ENCODE measurements at places on chromosomes 12 and 14.

DNA sequence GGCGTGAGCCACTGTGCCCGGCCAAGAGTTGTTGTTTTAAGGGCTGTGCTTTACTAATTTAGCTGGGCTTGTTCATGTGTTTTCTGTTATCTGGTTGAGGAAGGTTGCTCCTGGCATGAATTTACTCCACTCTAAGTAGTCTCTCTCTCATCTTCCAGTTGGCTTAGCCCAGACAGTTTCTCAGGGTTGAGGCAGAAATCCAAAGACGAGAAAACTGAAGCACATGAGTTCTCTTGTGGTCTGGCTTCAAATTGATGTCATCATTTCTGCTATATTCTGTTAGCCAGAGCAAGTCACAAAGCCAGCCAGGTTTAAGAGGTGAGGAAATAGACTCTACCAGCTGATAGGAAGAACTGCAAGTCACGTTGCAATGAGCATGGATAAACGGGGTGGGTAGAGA is 57.9 kb downstream of the E2F7 start:
- no peak for DNase-seq

DNA sequence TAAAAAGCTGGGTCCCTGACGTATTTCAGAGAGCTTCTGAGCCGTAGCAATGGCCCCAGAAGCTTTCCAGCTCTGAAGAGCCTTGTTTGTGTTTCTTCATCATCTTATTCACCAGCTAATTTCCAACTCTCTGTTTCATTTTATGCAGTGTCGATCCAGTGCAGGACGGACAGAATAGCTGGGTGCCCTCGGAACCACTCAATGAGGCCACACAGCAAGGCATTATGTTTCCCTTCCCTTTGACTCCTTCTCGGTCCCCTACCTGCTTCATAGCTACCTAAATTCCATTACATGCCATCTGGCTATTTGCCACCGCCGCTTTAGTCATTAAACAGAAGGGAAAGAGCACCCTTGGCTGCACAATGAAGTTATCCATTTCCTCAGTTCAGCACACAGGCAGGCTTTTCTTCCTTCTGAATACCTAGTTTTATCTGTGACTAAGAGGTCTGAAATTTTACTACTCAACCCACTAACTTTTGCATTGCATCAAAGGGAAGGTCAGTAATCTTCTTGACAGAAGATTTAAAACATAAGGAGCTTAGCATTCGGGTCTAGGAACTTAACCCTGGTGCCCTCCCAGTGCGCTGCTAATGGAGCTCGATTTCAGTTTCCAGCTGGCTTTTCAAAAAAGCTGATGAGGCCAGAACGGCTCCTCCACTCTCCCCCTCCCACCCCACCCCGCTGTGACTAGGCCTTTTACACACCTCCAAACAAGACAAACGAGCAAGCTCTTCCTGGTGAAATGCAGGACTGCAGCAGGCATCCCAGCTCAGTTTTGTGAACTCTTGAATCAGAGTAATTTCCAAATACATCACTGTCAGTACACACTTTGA is 176.8 kb downstream of the GXYLT1 start:
- no peak for DNase-seq

GRCh38 chr12:104649217-104649824 is 192.6 kb downstream of the CHST11 start:
- DNase-seq = no peak

DNA sequence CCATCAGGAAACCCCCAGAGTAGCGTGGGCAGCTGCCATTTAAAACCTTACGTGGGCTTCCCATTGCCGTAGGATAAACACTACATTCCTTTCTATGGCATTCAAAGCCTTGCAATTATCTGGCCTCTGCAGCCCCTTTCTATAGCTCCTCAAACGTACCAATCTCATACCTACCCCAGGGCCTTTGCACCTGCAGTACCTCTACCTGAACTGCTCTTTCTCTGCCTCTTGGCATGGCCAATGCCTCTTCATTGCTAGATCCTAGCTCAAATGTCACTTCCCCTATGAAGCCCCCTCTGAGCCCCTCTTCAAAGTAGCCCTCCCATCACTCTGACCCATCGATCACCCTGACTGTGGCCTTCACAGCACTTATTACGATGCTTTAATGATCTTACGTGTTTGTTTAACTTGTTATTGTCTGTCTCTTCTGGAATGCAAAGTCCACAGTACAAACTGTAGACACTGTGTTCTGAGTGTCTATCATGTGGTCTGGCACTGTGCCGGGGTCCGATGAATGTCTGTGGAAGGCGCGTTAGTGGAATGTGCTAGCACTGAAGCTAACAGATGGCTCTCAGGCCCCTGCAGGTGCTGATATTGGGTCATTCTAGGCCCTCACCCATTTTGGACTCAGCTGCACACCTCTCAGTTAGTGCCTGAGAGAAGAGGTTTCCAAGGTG is 157.3 kb upstream of the NOS1 start:
- no peak for DNase-seq

- no peak for DNase-seq
Observed at GRCh38 chr12:11482955-11483354, 87.6 kb upstream of the PRB2 start.

DNA sequence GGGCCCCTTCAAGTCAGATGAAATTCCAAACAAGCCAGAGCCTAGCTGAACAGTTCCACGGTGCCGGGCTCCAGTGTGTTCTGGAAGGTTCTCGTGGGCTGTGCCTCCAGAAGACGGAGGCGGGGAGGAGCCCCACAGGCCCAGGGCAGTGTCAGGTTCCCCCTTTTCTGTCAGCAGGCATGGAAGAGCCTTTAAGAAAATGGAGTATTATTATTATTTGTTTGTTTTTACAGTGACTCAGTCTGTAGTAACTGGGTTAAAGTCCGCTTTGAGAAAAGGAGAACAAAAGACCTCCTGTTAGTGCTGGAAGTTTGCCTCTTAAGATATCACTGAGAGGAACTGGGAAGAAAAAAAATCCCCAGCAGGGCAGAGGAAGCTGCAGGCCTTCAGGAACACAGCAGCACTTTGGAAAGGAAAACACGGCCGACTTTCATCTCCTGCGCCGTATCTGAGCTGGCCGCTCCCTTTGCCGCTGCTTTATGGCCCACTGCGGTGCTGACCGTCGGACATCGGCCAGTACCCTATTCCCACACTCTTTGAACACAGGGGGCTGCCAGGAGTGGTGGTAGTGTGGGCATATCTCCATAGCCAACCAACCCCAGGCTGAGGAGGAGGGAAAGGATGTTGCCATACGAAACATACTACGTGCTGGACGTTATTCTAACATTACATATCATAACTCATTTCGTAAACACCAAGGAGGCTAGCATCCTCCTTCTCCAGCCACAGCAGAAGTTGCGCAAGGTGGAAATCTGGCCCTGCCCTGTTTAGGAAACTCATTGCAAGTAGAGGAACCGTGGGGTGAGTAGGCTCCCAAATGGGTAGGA is 194.0 kb downstream of the ZFP36L1 start:
- DNase-seq = no peak

GRCh38 chr12:110105159-110105558 is 19.0 kb upstream of the IFT81 start:
- DNase-seq = no peak

DNA sequence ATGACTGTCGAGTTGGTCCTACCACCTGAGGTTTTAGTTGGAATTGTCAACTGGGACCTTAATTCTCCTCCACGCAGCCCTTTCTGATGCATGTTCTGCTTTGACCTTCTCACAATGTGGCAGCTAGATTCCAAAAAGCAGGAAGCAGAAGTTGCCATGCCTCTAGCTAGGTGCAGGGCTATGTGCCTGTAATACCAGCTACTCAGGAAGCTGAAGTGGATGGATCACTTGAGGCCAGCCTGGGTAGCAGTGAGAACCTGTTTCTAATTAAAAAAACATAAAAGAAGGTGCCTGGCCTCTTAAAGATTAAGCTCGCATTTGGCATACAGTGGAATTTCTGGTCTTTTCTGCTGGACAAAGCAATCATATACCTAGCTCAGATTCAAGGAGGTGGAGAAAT is 77.1 kb downstream of the FGD4 start:
- DNase-seq = no peak

- no peak for DNase-seq
Observed at GRCh38 chr12:83575326-83575725, 888.6 kb downstream of the TMTC2 start.

- DNase-seq = no peak
Observed at GRCh38 chr14:70635971-70636595, 5.6 kb upstream of the TTC9 start.

- DNase-seq = no peak
Observed at GRCh38 chr12:129657179-129657578, 246.6 kb downstream of the TMEM132D start.

- DNase-seq = peak; percentile 17
Observed at GRCh38 chr12:116924558-116925453, 14.1 kb downstream of the FBXW8 start.

DNA sequence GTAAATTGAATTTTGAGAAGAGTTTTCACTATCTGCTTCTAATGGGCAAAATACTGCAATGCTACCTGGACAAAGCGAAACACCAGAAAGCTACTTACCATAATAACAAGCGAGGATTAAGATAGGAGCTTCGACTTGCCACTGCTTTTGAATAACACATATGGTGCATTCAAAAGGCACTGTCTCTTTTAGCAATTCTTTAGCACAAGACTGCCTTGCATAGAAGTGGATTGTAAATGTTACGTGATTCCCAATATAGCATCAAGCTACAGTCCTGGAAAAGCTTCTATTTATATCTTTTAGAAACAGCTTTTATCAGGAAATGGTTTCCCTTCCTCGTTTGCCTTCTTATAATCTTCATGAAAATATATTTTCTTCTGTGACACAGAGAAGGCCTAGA is 258.7 kb upstream of the PDE3A start:
- DNase-seq = no peak

DNA sequence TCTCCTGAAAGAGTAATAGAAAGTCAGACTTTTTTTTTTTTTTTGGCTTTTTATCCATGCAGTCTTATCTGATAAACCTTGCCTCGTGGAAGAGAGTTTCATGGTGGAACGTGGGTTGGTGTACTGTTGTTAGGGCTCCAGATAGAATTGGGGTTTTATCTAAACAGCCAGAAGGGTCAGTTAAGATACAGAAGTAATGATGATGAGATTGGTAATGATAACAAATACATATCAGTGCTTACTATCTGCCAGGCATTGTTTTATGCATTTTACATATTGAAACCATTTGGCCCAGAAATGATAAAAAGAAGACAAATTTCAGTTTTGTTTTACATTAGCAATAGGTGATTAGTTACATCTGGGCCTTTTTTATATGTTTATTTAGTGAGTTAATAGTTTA is 372.8 kb upstream of the PRICKLE1 start:
- no peak for DNase-seq
